Lung (tissue), 17 donors: ENCODE measurements at places on chromosomes 16 and 17. TPM values are rescaled to one million over a fixed set of nuclear protein-coding genes. Genes with fewer than 3 reads are reported as not detected.

DNA sequence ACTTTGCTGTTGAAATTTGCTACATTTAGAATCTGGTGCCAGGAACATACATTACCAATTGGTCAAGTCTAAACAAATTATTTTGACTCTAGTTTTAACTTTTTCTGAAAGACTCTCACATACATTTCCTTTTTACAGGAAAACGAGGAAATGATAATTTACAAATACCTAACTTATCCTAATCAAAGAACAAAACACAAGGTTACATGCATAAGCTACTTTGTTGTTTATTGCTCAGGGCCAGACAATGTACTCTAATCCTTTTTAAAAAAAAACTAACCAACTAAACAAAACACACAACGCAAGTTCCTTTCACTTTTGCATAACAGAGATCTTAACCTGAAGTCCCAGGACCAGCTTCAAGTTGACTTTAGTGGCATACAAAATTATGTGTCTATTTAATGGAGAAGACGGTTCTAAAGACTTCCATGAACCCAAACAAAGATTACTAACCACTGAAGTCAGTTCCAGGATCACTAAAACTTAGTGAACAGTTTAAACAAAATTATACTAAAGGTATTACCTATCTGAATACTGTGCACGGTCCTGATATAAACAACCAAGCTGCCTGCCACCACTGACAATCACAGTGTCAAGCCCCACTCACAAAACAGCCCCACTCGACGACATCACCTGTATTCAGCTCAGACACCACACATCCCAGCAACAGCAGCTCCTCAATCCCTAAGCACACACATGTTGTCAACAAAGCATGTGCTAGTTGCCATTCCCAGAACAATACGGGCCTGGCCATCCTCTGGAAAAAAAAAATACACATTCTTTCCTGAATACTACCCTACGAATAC is 1.9 kb downstream of the ZNF652 start:
- no peak for DNase-seq

FBXO39 gene
- total RNA-seq, result not detected

DNA sequence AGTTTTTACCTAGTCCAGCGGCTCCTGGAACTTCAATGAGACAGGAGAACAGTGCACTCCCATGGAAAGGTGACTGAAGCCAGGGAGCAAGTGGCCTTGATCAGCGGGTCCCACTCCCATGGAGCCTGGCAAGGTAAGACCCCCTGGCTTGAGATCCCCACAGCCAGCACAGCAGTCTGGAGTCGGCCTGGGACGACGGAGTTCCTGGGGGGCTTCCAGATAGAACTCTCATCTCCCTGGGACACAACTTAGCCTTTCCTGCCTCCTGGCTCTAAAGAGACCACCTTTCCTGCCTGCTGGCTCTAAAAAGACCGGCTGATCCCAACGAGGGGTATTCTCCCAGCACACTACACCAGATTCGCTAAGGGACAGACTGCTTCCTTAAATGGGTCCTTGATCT is 1279.0 kb upstream of the GOT2 start:
- no peak for DNase-seq

GRCh38 chr17:2796164-2797125 is at the start of gene RAP1GAP2:
RAP1GAP2 (plus strand) TSS chr17:2796438; CDS start chr17:2796528, 90 bp downstream.
- DNase-seq, result no peak

GRCh38 chr16:84266451-84266850 is 26.6 kb upstream of the KCNG4 start:
- DNase-seq, result peak; percentile 33

- peak; percentile 35 for DNase-seq
Measured at GRCh38 chr16:24253192-24253591, 2.9 kb upstream of the CACNG3 start.

SEC14L5 gene
- total RNA-seq, result 0.98 TPM

KATNB1 gene
- 14.9 TPM for total RNA-seq

KRT12 gene
- not detected for total RNA-seq

KRT33B gene
- not detected for total RNA-seq

DNA sequence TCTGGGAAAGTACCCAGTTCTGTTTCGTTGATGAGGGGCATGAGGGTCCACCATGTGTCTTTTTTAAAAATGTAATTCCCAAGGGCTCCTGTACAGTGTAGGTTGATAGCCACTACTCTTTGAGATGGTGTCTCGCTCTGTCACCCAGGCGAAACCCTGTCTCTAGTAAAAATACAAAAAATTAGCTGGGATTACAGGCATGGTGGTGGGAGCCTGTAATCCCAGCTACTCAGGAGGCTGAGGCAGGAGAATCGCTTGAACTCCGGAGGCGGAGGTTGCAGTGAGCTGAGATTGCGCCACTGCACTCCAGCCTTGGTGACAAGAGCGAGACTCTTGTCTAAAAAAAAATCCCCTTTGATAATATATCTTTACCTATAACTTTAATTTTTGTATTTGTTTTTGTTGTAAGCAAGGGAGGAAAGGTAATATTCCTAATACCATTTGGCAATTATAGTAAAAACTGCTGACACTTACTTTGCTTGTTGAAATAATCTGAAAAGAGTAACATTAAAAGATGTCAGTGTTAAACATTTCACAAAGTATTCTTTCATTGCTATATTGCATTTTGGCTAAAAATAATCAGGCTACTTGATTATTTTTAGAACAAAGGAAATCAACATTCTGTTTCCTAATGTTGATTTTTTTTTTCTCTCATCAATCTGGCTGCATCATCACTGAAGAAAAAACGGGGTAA is 11.8 kb downstream of the KPNA2 start:
- no peak for DNase-seq

- no peak for DNase-seq
Measured at GRCh38 chr16:13471036-13471435, 448.9 kb upstream of the ERCC4 start.

KRT16 gene
- total RNA-seq, result not detected

GRCh38 chr16:13940397-13940933 is 20.5 kb downstream of the ERCC4 start:
- DNase-seq, result no peak

DNA sequence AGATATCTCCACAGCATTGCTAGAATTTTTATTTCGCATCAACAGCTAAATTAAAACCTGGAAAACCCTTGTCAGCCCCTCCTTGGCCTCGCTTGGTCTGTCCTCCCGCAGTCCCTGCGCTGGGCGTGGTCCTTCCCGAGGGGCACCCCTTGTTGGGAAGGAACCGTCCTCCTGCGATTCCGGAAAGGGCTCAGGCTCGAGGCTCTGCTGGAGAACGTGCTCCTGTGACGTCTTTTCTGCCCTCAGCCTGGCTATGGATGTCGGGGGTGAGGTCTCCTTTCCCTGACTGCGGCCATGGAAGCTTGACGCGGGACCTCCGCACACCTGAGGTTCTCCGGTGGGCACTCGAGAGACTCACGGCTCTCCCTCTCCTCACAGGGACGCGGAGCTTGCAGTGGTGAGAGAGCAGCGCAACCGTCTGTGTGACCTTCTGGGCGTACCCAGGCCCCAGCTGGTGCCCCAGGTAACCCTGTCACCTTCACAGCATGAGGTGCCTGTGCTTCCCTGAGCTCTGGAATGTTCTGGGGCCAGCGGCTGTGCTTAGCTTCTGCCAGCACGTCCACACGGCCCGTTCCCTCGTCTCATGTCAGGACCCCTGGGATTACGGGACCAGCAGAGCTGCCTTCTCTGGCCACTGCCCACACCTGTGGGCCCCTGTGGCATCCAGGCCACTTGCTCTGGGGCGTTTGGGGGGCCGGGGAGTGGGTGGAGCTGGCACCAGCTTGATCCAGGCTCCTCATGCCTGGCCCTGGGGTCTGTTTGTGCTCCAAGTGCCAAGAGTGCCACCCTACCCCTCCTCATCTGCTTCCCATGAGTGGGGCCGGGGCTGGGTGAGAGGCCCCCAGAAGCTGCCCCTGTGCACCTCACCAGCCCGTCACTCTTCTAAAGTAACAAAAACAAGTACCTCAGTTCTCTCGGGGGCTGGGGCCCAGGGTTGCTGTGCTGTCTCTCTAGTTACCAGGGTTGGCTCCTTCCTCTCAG is 101.5 kb upstream of the ZNF750 start:
- DNase-seq, result no peak

SIAH1 gene
- 22.3 TPM for total RNA-seq

DNA sequence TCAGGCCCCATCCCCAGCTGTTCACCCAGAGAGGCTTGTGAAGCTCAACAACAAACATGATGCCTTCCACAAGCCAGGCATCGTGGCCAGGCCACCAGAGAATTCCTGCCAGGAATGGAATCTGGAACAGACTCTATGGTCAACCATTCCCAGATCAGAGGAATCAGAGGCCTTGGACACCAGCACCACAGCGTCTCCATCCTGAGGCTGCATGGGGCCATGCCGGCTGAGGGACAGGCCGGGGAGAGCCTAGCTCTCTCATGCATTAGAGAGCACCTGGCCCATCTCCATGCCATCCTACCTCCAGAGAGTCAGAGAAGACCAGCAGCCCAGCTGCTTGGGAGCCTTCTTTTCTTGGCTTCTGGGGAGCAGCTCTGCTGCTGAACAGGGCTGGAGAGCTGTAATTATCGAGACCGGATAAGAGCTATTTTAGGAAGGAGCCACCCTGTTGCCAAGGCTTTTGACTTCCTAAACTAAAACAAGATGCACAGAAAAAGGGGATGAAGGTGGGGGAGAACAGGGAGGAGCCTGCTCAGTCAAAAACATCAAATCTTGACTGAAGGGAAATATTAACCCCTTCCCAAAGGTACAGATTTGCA is 24.5 kb upstream of the MTMR4 start:
- DNase-seq, result no peak

DNA sequence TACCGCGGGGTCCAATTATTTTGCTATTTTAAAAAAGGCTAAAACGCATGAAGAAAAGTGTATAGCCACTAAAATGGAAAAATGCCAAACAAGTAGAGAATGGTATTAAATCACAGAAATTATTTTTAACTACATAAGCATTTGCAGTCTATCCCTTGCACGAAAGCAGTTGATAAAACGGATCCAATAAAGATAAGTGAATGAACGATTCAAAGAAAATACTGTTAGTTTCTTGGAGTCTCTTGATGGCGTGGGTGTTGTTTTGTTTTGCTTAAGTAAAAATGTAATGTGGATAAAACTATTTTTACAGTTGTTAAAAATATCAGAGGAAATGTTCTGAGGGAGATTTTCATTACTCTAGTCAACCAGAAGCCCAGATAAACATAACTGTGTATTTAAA is 9.3 kb downstream of the HS3ST3A1 start:
- peak; percentile 94 for DNase-seq
